ENCODE measurements at places on chromosomes 5 and 9.

DNA sequence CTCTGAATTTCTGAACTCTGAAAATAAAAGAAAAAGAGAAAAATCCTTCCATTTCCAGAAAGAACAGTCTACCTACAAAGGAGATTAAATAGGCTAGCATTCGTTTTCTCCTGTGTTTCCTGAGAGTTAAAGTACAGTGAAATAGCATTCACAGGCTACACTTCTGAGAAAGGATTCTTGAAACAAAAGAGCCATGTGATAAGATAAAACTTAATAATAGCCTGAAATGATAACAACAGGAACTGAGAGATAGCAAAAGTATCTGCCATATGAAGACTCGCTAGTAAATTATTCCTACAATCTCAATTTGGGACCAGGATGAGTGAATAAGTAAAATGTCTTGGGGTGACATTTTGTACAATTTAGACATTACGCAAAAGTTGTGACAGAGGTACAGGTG is 62.4 kb downstream of the FBN2 start:
- no peak for DNase-seq

DNA sequence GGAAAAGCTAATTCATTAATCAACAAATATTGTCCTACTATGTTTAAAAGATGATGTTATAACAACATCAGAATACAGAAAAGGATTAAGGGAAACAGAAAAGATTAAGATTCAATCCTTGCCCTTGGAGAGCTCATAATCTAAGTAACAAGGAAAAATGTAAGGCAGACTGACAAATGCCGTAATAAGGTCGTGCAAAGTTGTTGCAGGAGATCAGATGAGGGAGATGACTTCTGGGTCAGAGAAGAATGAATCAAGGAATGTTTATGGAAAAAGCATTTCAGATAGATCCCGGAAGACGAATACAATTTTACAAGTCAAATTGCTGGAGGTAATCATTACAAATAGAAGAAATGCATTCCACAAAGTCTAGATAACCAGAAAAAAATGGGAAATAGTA is 6.4 kb downstream of the ADAMTS6 start:
- DNase-seq = no peak

GRCh38 chr9:114908104-114908622 is 22.2 kb downstream of the TNFSF8 start:
- no peak for DNase-seq

DNA sequence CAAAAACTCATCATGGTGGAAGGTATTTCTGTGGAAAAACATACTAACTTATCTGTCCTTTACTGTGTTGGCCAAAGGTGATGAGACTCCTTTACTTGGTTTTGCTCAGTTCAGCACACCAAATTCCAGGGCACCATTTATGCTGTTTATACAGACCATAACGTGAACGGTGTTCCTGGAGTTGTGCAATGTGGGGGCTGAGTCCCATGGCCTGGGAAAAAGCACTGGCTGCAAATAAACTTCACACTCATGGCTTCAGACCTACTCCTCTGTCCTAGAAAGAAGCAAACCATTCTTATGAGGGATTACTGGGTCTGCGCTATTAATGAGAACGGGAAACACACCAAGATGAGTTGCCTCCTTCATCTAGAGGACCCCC is 10.4 kb downstream of the FREM1 start:
- DNase-seq = no peak

DNA sequence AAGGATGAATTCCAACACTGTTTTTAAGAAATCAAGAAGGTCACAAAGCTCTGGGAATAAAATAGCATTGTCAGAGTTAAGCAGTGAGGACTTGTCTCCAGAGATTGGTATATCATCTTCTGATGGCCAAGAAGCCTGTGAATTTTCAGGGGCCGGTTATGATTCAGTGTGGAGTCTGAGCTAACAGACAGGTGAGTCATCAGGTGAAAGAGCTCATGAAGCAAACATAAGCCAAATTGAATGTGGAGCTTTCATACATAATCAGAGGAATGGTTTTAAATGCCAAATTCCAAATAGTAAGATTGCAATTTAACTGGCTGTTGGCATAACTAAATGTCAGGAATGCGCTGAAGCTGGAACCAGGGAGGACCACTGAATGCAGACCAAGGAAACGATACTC is 494.2 kb downstream of the MTRR start:
- no peak for DNase-seq

DNA sequence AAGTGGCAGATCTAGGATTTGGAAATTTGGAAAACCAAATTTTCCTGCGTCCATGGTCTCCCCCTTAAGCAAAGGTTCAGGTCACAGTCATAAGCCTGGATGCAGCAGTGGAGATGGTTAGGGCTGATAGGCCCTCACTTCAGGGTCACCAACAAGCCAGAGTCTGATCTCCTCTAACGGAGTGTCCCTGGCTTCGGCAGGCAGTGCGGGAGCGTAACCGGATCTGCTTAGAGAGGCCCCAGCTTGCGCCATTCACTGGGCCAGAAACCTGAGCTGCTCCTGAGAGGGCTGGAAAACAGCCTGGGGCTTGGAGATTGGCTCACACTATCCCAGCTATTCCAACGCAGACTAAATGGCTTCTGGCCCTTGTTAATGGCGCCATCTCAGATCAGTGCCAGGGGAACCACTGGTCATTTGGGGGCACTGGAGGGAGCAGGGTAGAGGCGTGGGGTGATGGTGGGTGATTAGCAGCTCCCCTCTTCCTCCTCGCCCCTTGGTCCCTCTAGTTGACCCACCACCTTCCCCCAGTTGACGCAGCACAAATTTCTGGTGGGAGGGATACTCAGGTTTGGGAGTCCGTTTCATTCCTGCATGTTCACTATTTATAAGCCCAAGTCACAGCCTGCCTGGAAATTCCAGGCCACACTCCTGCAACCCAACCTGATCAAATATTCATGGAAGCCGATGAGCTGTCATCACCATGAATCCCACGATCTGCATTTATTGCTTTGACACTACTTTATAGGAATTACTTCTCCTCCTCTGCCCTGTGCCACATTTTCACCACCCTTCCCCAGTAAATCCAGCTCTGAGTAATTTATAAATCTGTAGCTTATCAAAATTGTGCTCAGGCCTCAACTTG is 134.6 kb upstream of the CPEB4 start:
- DNase-seq = no peak

DNA sequence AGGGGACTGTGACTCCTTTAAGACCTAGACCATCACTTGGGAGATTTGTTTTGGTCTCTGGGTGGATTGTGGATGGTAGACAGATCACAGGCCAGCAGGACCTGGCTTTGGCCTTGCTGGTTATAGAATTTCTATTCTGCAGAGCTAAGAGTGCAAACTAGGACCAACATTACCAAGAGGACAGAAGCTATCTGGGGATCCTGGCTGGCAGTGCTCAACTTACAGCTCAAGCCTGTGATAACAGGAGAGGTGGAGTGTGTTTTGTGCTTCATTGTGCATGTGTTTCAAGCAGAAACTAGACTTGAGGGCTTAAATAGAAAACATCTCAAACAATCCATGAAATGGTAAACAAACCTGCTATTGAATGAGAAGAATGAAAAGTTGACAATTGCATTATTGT is 106.7 kb downstream of the ZNF462 start:
- no peak for DNase-seq

- peak; percentile 10 for DNase-seq
These were observed 69.2 kb downstream of the SYK start for GRCh38 chr9:90870621-90871326.

GRCh38 chr9:97638666-97639065 is 5.0 kb downstream of the NCBP1 start:
- no peak for DNase-seq

DNA sequence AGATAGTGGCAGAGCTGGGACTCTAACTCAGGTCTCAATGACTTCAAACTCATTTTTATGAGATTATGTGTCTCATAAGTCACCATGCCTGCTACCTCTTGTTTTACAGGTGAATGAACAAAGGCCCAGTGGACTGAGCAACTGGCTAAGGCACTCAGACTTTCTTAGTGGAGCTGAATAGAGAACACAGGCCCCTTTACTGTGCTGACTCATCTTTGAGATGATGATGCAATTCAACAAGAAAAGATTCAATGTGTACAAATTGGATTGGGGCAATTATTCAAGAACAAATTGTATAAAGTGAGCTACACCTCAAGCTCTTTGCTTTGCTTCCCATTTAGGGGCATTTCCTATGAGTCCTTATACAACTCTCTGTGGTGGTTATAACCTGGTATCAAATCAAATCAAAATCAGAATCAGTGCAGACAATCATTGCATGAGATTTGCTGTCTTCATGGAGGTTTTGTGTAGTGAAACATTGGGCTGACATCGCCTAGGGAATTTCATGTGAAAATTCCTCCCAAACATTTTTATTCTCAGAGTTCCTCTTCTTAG is 84.3 kb upstream of the PPP2R2B start:
- no peak for DNase-seq

DNA sequence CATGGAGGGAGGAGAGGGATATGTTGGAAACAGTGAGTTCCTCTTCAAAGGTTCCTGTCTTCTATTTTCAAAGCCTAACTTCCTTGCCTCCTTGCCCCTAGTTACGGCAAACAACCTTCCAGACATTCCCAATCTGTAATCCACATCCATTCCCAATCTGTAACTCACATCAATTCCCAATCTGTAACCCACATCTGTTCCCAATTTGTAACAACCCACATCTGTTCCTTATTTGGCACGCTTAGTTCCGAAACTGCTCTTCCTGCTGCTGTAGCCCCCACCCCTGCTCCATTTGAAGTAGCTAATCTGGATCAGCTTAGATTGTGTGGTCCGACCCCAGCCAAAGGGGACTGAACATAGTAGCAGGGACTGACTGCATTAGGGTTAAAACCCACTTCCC is 23.9 kb upstream of the IDNK start:
- DNase-seq = no peak

DNA sequence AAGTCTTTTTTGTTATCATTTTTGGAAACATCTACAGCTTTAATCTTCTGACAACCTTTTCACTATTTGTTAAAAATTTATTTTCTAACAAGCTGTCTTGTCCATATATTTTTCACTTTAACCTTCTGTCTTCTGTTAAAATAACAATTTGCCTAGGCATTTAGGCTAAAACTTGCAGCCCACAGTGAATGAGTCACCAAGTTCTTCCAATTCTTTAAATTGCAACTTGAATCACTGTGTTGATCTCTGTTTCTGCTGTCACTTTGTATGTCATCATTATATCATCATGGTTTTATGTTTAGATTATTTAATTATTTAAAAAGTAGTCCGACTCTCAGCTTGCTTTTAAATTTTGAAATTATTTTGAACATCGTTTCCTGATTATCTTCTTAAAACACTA is 473.8 kb upstream of the PTPRD start:
- DNase-seq = no peak

DNA sequence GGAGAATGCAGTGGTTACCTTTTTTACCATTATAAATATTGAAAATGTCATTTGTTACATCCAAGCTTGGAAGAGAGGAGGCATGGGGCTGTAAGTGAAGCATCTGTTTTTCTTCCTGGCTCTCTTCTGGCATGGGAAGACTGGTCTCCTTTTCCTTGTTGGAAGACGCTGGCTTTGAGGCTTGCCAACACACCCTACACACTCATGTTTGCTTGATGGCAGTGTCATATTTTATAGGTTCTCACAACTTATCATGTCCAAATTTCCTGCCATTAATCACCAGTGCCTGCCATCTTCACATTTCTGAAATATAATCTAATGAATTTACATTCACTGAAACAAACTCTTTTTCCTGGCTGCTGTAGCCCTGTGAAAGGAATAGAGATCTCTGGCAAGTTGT is 252.9 kb downstream of the MAN2A1 start:
- DNase-seq = no peak

GRCh38 chr5:125505115-125505514 is 758.7 kb upstream of the ZNF608 start:
- DNase-seq = no peak

DNA sequence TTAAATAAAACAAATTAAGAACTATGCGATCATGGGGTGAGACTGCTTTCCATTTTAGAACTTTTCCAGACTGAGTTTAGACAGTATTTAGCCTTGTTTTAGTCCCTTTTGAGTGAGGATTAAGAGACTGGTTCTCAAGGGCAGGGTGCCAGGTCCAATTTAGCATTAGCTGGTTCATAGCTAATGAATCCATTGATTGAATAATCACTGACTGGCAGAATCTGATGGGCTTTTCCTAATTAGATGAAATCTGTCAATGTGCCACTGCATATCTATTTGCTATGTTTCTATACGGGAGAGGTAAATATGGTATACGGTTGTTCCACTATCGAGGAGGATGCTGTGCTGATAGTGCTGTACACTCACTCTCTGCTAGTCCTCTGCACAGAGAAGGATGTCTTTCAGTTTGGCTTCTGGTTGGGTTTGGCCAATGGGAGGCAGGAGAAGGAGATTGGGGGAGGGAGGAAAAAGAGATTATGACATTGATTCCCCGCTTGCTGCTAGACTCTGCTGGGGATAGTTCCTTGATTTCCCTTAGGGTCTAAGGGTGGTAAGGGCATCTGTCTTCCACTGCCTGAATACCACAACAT is 496.6 kb downstream of the CTNND2 start:
- DNase-seq = no peak

DNA sequence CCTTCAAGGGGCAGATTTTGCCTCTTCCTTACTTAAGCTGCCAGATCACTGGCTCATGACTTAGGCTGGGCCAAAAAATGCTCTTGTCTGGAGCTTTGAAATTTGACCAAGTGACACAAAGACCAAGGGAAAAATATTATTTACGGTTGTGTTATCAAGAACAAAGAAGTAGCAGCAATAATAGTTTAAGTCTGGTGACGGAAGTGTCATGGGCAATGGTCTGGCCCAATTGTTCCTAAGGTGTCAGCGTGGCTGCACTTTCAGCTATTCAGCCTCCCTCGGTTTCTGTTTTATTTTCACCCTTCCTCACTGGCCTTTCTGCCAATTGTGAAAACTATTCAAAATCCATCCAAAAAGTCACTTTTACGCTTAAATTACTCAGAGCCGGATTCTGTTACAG is 185.3 kb downstream of the CDH18 start:
- DNase-seq = no peak

DNA sequence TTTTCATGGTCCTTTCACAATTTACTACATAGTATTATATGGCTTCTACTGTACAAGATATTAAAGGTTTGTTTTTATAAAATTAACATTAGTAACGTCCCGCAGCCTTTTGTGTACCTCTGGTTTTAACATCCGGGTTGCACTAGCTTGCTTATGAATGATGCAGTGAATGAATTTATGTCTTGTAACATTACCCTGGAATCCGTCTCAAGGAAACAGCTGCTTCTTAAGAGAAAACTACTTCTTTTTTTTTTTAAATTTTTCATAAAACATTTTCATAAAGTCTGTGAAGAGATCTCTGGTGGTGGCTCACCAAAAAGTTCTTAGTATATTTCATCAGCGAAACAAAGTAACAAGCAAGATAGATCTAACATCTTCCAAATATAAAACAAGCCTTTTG is 23.6 kb downstream of the MARCHF3 start:
- DNase-seq = no peak

- DNase-seq = no peak
These were observed 582.5 kb upstream of the CDH18 start for GRCh38 chr5:20570486-20570885.
